ENCODE measurements at places on chromosomes 3 and 15.

GRCh38 chr3:120285508-120285841 is 453 bp upstream of the GPR156 start:
- DNase-seq: no peak

DNA sequence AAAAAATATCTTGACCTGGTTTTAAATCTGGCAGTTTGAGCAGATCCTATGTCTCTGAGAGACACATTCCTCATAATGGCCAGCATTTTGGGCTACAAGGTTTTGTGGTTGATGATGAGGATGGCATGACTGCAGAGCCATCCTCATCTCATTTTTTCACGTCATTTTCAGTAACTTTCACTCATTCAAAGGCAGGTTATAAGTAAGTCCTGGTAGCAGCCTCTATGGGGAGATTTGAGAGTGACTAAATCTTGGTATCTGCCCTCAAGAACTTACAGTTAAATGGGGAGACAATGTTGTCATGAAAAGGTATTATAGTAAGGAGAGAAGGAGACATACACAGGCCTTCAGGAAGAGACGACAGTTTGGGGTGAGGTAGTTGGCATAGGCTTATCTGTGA is 14.5 kb downstream of the TIGIT start:
- no peak for DNase-seq

- DNase-seq: no peak
Observed at GRCh38 chr3:123405936-123406510, 42.9 kb downstream of the ADCY5 start.

DNA sequence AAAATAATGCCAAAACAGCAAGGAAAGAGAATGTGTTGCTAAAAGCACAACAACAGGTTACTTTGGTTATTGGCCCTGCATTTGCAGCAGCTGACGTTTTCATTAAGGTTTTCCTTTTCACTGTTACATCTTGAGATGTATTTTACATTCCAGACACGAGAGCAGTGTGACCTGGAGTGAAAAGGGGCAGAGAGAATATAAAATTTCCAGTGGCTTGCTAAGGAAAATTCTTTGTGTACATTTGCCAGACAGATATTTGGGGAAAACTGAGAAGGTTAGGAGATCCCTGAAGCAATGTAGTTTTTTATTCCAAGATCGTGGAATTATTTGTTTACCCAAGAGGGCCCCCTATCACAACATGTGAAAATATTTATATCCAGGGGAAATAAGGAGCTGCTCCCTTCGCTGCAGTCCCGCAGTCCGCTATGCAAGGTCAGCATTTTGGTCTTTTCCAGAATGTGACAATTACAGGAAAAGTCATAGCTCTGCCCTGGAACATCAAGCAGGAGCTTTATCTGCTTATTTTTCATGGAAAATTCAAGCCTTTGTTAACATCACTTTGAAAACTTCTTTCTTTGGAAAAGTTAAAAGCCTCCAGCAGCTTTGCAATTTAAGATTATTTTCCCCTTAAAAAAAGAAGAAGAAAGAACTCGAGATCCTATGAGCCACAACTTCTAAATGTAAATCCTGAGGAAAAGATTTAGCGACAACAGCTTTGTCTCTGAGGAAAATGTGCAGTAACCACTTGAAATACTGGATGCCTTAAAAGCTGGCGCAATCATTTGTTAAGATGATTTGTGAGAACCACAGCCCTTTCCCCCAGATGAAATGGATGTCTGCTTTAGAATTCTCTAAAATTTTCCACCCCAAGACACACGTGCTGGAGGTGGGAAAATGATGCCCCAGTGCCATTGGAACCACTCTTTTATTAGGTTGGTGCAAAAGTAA is 256.4 kb upstream of the TPM1 start:
- DNase-seq: no peak

GRCh38 chr15:99878835-99879234 is 145.6 kb upstream of the LYSMD4 start:
- no peak for DNase-seq

- DNase-seq: no peak
Observed at GRCh38 chr15:51093839-51094605, 684 bp downstream of the TNFAIP8L3 start.

DNA sequence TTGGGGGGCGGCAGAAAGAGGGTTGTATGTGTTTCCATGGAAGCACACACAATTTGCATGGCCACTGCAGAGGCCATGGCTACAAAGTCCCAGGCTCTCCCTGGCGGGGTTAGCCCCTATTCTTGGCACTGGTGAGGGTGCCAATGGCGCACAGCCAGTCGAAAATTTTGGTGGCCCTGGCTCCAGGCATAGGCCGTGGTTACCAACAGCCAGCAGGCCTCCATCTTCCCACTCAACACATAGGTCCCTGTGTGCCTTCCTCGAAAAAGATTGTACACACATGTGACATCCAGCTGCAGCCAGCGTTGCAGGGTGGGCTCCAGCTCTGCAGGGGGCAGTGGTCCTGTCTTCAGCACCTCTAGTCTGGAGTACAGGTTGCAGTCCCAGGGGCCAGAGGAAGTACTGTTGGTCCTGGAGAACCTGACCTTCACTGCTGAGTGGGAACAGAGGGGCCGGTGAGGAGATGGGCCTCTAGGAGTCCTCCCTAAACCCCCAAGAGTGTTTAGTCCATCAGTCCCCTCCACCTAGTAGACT is 7.1 kb downstream of the P4HTM start:
- no peak for DNase-seq

GRCh38 chr15:99275525-99276128 is 24.3 kb downstream of the LRRC28 start:
- no peak for DNase-seq

DNA sequence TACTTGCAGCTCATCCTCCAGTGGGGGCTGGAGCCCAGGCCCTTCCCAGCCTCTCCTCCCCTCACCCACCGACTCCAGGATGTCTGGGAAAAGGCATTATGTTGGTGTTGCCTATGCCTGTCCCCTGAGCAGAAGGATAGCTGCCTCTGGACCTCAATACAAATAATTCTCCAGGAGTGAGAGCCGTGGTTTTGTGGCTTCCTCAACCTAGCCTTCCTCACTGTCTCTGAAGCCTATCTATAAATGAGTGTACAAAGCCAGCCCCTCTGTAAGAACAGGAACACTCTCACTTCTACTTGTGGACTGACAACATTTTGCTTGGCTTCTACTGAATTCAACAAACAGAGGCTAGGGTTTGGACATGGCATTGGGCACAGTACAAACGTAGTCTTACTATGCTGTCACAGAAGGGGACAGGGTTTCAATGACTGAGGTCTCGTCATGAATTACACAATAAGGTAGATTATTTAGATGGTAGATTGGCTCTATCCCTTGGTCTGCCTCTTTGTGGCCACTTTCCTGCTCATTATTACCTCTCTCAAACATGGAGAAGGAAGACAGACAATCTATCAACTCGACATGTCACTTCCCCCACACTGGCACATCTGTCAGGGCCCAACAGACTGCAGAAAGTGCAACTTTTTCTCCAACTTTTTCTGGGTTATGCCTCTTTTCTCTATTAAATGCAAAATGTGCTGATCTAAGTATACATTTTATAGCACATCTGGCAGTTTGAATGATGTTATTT is 82.8 kb upstream of the MEX3B start:
- no peak for DNase-seq

- DNase-seq: no peak
Observed at GRCh38 chr3:94184781-94185180, 121.9 kb downstream of the NSUN3 start.

DNA sequence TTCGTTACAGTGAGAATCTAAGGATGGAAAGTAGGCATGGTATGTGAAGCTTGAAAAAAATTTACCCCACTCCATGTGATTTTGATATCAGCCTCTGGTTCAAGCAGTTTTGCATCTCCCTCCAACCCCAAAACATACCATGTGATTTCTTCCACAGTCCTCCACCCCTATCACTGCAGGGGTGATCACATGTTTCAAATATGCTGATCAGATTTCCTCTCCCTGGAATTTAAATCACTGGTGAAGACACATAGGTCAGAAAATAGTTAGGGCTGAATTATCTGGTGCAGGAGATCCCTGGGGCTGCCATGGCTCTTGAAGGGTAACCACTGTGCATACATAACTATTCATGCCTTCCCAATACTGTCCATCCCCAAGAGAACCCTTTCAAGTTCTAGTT is 119.7 kb upstream of the THRB start:
- no peak for DNase-seq

DNA sequence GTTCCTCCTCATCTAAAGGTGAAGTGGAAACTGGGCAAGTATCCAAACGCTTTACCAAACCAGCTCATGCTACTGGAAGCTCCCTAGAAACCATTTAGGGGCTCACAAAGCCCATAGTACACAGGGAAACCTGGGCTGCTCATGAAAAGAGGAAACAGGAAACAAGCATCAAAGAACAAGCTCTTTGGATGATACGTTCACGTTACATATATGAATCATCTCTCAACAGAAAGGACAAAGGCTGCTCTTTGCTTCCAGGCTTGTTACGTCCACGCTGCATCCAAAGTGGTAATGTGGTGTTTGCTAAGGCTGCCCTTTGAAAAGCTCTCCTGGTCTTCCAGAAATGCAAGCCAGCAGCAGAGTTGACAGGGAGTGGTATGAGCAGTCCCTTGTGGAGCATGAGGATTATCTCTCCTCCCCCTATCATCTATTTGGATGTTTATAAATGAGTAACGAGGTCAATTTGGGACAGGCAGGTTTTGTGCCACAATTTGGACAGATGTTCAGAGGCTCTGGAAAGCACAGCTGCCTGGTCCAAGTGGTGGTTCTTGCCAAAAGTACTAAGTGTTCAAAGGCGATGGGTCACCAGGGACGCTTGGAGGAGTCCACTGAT is 98.0 kb upstream of the RORA start:
- DNase-seq: no peak

DNA sequence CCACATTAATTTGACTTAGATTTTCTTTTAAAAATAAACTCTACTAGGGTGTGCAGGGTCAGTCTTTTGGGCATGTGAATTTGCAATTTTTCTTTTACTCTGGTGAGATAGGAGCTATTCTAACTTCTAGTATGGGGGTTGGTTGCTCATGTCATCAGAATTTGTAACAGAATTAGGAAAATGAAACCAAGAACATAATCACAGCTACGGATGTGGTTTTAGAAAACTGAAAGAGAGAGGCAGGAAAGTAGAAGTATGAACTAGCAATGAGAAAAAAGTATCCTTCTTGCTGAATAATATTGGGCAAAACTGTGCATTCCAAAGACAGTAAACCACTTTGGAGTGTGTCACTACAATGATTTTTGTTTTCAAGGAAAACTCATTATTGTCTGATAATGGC is 43.3 kb downstream of the ADPGK start:
- DNase-seq: no peak

DNA sequence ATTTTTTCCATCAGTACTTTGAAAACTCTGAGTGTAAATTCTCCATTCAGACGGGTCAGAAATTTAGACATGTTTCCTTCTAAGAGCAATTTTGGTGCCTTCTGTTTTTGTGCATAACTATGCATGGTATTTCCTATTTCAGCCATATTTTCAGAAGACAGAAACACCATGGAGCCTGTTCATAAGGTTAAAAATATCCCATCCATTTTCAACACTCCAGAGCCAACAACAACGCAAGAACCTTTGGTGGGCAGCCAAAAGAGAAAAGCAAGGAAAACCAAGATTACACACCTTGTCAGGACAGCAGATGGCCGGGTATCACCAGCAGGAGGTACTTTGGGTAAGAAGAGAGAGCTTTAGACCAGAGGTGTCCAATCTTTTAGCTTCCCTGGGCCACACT is 275.6 kb downstream of the BBX start:
- DNase-seq: no peak

DNA sequence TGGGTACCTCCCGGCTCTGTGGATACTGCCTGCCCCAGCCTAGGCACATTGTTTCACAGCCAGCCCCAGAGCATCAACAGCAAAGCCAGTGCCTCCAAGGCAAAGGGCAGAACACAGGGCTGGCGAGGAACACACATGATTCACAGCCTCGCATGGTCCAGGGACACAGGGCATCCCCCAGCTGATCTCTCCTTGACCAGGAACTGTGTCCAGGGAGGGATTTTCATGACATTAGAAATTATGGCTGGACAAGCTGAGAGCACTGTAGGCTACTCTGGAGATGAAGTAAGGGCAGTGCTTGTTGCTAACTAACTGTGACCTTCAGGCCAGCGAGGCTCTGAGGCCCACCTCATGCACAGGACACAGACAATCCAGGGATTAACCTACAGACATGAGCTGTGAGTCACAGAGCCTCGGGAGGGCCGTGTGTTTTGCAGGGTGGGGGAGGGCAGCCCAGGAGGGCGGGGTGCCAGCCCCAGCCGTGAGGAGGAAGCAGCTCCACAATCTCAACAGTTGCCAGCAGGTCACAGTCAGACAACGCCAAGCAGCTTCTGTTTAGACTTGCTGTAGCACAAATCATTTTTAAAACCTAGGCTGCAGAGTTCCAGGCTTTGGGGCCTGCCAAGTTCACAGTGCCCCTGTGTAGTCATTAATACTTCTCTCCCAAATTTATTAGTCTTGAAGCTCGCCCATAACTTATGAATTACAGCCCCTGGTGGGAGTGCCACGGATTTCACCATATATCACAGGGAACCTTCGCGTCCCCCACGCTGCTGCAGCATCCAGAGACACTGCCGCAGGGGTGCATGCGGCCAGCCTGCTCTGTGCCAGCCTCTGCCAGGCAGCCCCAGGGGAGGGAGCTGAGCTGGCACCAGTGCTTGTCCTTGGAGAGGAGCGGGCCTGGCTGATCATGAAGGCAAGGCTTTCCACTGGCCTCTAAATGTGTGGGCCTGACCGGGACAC is 114.7 kb downstream of the ETFA start:
- DNase-seq: no peak

GRCh38 chr3:26437678-26438077 is 184.9 kb upstream of the LRRC3B start:
- no peak for DNase-seq

- no peak for DNase-seq
Observed at GRCh38 chr3:153244961-153245360, 82.9 kb downstream of the RAP2B start.

DNA sequence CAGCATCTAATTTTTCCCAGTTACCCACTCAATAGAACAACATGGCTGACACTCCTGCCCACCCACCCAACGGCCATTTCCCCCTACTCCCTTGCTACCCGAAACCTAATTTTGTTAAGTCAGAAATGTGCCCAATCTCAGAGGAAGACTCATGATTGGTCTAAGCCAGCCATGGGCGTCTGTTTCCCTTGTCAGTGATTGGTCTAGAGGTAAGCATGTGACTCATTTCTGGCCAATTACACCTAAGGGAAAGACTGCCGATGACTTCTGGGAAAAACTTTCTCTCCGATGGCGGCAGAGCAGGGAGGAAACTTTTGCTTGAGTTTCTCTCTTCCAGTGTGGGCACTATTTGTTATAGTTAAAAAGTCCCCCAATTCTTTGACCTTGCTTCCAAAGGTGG is 72.9 kb downstream of the RPLP1 start:
- no peak for DNase-seq

DNA sequence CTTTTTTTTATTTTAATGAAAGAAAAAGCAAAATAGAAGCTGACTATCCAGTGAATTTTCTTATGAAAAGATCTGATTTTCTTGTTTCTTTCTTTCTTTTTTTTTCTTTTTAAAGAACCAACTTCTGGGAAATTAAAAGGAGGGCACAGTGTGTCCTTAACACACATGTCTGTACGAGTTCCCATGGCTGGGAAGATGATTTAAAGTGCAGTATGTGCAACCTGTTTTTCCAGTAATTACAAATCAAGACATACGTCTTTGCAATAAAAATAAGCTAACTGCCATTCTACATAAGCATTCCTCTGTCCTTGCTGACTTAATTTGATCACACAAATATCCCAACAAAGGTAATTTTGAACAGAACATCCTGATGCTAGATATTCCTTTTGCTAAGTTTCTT is 416.1 kb downstream of the ROBO1 start:
- no peak for DNase-seq

Measured in cortex of kidney (tissue), 1 donor.